ENCODE measurements at places on chromosomes 2 and 18.

DNA sequence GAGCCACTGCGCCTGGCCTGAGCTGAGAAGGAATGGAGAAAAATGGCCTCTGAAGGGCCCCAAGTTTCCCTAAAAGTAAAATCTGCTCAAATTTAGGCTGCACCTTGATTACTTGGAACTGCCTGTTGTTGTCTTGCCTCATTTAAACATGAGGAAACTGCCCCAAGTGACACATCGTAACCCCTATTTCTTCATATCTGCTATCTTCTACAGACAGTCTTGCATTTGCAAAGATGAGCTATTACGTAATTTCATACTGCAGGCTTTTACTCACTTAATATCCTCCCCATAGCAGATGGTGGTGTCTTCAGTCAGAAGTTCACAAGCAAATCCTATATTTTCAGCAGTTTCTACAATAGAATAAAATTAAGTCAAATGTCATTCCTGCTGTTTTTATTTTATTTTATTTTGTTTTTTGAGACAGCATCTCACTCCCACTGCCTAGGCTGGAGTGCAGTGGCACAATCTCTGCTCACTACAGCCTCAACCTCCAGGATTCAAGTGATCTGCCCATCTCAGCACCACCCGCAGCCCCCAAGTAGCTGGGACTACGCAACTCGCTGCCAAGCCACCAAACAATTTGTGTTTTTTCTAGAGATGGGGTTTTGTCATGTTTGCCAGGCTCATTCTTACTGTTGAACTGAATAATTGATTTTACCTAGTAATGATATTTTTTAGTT lies 45.3 kb upstream of the NARS1 start:
- DNase-seq, result peak; percentile 69

DNA sequence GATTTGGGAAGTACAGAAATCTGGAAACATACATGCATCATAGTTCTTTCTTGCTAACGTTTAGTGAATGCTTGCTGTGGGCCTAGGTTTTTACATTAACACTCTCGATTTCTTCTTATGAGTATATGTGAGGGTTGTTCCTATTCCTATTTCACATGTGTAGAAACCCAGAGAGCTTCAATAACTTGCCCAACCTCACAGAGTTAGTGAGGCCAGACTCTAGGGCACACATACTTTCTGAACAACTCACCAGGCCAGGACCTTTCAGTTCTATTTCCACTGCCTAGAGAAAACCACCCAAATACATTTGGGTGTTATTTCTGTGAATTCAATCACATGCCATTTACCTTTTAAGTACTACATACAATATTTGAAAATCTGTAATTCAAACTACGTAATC lies 8.2 kb upstream of the KCTD1 start:
- no peak for DNase-seq

DNA sequence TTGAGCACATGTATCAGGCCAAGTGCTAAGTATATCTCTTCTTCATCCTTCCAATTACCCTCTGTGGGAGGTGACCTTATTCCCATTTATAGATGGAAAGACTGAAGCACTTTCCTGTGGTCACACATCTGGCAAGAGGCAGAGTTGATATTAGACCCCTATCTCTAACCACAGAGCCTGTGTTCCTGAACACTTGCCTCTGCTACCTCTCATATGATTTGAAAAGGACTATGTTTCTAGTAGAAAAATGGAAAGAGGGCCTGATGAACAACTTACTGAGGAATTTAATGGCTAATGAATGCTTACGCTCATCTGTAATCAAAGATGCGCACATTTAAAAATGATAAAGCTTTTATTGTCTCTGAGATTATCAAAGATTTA lies 46.2 kb upstream of the DYNC2LI1 start:
- DNase-seq, result no peak

DNA sequence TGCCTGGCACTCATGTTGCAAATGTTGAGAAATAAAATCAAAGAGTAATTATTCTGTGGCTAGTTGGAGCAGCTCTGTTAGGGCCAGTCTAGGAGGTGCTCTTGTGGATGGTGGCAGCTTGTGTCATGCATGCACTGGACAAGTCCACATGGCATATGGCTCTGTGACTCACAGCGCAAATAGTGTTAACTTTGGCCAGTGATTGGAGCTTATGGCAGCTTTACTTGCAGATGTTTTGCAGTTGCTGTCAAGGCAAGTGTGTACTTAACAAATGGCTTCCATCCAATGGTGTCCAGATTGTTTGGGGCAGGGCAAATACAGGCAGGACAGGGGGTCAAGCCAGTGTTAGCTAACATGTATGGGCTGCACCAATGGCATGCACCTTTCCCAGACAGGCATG lies 26.1 kb upstream of the TMX3 start:
- DNase-seq, result no peak

DNA sequence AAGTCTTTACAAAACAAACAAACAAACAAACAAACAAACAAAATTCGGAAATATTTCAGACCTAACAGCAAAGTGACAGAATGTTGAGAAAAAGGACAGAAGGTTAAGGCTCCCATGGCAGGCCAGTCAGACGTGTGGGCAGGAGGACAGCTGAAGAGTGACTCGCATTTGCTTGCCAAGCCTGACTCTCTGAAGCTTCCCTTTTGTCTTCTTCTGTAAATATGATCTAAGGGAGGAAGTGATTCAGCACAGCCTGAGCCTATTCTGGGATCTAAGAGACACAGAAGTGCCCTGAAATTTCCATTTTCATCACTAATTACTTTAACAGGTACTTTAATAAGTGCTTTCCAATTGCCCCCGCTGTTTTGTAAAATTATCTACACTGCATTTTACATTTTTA lies 134.0 kb upstream of the LYPD1 start:
- peak; percentile 39 for DNase-seq

DNA sequence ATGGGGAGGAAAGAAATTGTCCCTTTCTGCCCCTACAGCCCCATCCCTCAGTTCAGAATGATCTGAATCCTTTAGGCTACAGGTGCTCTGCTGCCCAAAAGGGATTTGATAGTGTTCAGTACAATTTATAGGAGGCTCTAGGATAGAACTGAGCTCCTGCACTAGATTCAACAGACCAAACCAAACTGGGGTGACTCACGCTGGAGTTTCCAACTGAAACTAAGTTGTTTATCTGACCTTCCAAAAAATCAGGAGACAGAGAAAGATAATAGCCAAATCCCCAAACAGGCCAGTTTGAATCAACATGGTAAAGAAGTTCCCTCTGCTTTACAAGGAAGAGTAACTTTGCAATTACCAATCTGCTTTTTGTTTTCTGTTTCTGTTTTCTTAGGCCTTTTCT lies 72.7 kb upstream of the MBOAT2 start:
- DNase-seq, result peak; percentile 39

DNA sequence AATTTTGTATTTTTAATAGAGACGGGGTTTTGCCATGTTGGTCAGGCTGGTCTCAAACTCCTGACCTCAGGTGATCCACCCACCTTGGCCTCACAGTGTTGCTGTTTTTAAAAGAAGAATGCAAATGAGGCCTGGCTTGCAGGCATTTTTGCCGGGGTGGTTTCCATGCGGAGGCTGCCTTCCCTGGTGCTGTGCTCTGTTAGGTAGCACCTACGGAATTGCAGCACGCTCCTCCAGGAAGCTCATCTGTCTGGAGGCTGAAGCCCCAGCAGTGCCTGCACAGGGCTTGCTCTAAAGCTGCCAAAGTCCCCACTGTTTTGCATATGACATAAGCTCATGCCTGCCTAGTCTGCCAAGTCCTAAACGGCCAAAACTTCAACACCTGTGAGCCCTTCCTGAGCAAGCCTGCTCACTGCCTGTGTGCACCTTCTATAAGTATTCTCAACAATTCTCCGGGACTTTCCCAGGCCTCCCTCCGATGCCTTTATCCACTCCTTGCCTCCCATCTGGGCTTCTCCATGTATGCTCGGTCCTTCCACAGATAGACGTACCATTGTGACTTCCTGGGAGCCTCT lies 551.3 kb upstream of the RAB6C start:
- DNase-seq, result no peak

- DNase-seq, result peak; percentile 96
These were observed 40.5 kb downstream of the MTHFD2 start for GRCh38 chr2:74238879-74239278.

- no peak for DNase-seq
These were observed 8.2 kb downstream of the ZFP36L2 start for GRCh38 chr2:43218155-43218701.

DNA sequence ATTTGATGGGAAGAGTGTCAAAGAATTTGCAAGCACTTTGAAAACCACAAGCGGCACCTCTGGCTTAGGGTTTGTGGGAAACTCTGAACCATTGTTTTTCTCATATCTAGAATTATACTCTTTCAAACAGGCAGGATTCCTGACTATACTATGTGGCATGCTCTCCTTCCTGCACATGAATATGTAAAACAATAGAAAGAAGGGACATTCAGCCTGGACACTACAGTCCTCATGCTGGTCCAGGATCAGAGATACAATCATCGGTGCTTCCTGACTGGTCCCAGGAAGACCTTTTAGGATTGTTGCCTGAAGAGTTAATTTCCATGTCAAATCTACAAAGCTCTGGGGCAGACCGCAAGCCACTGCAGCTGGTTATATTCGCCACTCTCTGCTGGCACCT lies 55.7 kb upstream of the RASGRP3 start:
- no peak for DNase-seq

DNA sequence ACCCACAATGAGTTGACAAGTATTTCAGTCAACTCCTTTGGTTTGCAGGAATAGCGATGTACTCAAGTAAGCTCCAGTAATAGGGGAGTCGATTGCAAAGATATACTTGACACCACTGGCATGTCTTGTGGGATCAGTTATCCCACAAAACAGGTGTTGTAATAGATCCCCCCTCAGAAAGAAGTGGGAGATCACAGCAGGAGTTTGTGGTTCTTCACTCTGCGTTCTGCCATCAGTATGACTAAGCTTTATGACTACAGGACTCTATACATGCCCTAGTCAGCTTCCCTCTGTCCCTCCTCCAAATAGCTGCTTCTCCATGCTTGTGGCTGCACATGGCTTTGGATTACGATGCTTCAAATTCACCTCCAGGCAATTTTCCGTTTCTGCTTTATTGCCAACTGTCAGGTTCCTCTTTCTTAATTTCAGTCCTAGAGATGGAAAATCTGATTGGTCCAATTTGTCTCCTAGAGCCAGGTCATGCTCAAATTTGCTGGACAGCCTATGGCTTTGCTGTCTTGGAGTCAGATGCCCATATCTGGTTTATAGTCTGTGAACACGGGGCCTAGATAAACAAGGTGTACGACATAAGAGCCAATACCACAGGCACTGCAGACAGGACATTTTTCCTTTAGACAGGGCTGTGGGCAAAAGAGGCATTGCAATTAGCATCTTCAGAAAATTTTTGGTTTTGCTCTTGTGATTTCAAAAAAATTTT lies 221.7 kb downstream of the PAX3 start:
- DNase-seq, result peak; percentile 16

- DNase-seq, result no peak
These were observed 22.2 kb downstream of the MBP start for GRCh38 chr18:77110400-77110799.

GRCh38 chr2:173751245-173751975 lies 213.8 kb downstream of the SP3 start:
- no peak for DNase-seq

DNA sequence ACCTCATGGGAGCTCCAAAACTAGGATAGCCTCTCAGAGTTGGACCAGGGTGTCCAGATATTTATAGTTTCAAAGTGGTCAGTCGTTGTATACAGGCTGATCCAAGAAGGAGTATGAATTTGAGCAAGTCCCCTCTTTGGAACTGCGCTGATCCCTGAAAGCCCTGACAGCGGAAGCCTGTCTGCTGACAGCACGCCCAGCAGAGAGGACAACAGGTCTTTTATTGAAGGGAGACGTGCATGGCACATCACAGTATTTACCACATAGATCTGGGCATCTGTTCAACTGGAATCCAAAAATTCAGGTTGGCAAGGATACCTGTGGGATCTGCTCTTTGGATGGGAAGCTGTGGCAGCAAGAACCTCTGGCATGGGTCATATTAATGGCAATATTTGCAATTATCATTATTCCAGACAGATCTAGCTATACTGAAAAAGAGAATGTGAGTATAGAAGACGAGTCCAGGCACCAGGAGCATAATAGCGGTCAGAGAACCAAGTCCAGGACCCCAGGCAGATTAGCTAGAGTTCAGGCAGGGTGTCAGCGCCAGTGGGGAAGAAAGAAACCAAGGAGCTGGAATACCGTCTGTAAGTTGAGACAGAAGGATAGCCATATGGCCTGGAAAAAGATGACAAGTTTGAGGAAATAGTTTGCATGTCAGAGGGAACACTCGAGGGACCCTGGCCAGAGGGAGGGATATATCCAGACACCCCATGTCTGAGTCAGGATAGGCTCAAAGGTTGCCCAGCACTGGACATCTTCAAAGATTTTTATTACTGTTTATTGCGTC lies 260.4 kb upstream of the FANCL start:
- DNase-seq, result no peak

DNA sequence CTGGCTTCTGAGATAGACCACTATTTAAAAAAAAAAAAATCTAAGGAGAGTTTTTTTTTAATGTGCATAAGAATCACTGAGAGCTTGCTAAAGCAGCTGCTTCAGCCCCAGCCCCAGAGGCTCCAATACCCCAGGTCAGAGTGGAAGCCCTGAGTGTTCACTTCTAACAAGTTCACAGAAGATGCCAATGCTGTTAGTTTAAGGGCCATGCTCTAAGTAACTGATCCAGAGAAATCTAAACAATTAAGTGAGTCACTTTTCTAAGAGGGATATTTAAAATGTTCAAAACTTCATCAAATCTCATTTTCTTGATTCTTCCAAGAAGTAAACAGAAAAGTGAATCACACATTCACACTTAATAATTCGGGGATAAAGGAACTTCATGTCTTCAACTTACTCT lies 126.4 kb upstream of the CD226 start:
- DNase-seq, result no peak

- DNase-seq, result no peak
These were observed 228.4 kb downstream of the KCNS3 start for GRCh38 chr2:18106841-18107240.

GRCh38 chr2:72956936-72957335 lies 39.6 kb downstream of the EMX1 start:
- DNase-seq, result no peak

DNA sequence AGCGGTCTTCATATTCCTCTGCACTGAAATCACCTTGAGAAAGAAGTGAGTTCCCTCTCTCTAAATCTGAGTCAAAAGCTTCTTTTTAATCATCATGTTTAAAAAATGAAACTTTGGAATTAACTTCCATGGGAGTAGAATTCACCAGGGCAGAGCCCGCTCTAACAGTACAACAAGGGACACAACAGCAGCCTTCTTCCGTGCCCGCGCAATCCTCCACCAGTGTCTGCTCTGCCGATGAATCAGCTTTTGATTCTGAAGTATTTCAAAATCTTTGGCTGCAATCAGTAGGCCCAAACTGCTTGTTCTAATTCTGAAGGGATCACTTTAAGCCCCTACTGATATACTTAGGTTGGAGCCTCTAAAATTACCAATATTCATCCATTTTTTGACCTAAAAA lies 76.9 kb downstream of the USP40 start:
- DNase-seq, result peak; percentile 78

- DNase-seq, result no peak
These were observed 66.8 kb downstream of the XDH start for GRCh38 chr2:31347750-31348149.
